ENCODE measurements at places on chromosomes 5 and 9.

GRCh38 chr9:135301271-135302263, 178.0 kb upstream of the PPP1R26 start:
- DNase-seq: no peak

DNA sequence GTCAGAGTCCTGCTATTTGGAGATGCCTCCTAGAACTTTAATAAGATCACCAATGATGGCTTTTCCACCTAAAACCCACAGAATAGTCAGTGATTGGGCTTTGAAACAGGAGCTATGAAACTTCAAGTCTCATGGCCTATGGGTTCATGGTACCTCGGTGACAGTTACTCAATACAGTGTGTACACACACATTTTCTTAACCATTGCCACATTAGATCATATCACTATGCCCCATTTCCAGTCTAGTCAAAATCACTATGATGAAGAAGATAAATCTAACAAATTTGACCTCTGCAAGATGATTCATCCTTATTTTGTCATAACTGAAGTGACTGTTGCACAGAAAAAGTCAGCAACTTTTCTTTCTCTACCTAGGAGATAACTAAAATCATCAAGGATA, 86.8 kb upstream of the OR13F1 start:
- no peak for DNase-seq

DNA sequence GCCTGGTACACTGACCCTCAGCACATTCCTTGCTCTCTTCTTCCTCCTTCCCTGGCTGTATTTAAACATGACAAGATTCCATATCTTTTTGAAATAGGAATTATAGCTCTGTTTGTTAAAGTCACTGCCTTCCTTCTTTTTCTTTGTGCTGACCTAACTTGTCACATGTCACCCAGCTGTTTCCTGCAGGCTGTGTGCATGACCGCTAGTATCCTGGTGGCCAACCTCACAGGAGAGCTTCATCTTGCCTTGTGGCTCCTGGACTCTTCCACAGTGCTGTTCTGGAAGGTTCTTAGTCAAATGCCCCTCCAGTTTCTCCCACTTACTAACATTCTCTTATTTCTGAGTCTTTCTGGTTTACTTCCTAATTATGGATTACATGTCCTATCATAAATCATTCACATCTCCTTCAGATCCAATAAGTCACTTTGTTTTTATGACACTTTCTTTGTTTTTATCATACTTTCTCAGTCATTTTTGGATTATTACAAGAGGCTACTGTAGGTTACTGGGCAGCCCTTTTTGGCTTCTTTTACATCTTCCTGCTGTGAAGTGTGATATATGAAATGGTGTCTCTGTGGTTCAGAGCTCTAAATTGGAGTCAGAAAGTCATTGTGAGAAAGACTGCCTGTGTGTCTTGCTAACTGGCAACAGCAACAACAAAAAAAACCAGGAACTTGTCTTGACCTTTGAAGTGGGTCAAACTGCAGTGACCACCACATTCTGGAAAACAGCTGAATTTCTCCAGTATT, 463.6 kb upstream of the DAP start:
- DNase-seq: no peak

GRCh38 chr9:95724253-95724991, 151.1 kb upstream of the ERCC6L2 start:
- DNase-seq: no peak

Data from cortex of kidney (tissue), 1 donor.